ENCODE measurements at places on chromosomes 3 and 15.

DNA sequence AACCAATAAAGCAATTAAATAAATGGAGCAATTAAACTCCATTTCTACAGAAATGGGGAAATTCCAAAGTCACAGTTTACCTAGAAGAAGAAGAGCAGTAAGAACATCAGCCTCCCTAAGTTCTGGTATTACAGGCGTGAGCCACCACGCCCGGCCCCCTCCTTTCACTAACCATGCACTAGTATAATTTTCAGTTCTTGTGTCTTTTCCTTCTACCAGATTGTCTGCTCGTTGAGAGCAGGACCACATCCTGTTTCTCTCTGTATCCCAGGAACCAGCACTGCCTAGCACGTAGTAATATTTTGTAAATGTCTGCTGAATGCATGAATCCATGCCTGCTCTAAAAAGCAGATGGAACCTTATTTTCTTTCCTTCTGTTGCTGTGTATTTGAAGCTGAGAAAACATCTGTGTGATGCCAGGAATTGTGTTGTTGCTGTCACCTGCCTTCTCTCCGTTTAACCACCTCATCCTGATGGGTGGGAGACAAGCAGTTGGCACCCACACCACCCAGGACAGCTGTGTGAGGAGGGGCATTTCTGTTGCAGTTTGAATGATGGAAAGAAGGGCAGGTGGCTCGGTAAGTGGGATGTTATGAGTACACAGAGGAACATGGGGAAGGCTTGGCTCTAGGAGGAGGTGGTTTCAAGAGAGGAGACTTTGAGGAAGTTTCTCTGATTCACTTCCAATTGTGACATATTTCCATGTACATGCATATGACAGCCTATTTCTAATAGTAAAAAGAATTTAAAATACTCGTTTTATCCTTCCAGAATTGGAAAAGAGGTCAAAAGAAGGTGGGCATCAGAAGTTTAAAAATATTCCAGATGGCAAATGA is 30.1 kb downstream of the PXYLP1 start:
- DNase-seq: no peak

DNA sequence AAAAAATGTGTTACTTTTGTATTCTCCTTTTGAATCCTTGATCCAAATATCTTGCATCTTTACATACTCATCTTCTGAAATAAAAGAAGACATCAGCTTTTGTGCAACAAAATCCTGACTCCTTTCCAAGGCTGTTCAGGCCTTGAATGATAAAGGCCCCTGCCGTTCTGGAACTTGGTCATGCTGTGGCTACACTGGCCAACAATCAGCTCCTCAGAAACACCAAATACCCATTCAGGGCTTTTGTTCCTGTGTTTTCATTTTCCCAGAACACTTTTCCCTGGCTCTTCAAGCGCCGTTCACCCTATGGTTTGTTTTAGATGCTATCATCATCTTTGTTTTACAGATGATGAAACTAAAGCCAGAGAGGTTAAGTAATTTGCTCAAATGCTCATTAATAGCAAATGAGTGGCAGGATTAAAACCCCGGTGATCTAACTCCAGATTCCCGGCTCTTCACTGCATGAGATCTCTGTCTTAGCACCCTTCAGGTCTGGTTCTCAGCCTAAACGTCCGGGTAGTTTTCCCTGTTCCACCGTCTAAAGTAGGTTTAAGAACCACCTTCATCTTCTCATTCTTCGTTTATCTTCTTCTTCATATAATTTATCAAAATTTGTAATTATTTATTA is 58.3 kb downstream of the EPHA3 start:
- DNase-seq: no peak

- peak; percentile 57 for DNase-seq
Observed at GRCh38 chr15:79853492-79854328, 43.1 kb downstream of the MTHFS start.

- no peak for DNase-seq
Observed at GRCh38 chr3:88168171-88168570, 18.4 kb downstream of the C3orf38 start.

- DNase-seq: no peak
Observed at GRCh38 chr15:68812597-68813431, 7.9 kb downstream of the ANP32A start.

DNA sequence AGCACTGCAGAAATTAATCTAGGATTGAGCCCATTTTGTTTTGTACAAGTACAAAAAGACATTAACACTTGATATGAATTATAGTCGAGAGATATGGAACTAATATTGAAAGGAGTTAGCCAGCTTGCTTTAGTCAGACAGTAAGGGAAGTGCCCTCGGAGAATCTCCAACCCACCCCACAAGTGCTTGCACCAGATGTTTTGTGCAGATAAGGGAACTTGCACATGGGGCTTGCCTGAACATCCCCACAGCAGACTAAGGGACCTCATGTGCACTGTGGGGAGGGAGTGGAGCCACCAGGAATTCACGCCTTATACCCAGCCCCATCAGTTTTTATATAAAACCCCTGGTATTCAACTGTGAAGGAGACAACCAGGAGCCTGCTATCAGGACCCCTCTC is 122.3 kb downstream of the EFHB start:
- DNase-seq: no peak

DNA sequence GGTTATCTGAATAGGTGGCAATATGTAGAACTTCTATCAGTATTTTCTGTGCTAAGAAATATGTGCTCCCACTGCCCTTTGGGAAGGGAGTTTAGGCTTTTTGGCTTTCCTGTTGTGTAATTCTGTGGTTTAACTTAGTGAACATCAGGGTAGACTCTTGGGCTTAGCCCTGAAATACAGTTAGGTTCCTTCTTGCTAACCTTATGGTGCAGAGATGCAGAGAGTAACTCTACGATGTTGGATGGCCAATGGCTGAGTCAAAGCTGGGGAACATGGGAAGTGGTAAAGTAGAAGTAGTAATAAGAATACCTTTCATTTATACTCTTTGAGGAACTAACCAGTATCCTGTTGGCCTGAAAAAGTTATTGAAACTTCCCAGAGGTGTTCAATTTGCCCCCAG is 80.8 kb upstream of the IL12A start:
- no peak for DNase-seq

GRCh38 chr3:66706890-66707289 is 206.1 kb upstream of the LRIG1 start:
- no peak for DNase-seq

- DNase-seq: no peak
Observed at GRCh38 chr3:35305406-35305805, 333.9 kb upstream of the ARPP21 start.
